T-helper 22 cell (primary cell): ENCODE measurements at places on chromosomes 6 and 20.

DNA sequence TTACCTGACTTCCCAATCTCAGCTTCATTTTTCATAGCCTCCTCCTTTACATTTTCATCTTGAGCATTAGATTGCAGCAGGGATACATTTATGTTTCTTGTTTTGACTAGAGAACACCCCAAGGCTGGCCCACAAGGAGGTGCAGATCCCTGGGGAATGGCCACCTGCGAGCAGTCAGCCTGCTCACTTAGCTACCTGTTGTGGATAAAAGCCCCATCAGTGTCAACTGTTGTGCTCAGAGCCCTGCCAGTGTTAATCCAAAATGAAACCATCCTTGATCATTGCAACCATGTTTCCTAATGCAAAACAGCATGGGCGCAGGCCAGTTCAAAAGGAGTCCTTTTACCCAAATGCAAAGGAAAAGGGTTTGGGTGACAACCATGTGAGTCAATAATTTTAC is 50.8 kb downstream of the CNR1 start:
- DNase-seq = no peak

DNA sequence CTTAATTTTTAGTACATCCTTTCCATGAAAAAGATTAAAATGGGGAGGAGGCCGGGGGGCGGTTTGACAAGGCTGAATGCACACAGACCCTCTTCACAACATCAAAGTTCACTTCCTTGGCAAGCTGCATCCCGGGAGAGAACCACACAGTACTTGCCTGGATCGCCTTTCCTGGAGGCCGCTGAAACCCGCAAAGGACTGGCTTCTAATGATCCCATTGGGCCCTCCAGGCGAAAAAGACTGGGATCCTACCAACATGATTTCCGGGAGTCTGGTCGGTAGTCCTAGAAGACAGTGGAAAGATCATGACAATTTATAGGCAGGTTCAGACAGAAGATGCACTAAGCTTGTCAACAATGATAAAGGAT is 60.2 kb downstream of the RIPOR2 start:
- no peak for DNase-seq

GRCh38 chr6:158697811-158698210 is 48.0 kb downstream of the SYTL3 start:
- no peak for DNase-seq

DNA sequence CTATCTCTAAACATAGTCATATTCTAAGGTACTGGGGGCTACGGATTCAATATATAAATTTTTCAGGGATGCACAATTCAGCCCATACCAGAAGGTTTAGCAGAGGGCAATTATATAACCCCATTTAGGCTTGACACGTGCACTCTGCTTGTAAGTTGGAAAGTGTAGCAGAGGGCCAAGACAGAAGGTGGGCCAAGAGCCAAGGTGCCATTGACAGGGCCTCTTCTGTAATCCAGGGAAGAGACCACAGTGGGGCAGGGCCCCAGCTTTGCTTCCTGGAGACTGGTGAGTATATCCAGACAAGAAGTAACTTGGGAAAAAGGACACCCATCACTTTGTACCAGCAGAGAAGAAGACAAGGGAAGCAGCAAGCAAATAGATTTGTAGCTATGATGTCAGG is 672.4 kb upstream of the MARCKS start:
- no peak for DNase-seq

- no peak for DNase-seq
Observed at GRCh38 chr6:1336246-1336843, 24.4 kb downstream of the FOXQ1 start.

- no peak for DNase-seq
Observed at GRCh38 chr20:14878676-14879019, 541.2 kb upstream of the FLRT3 start.

DNA sequence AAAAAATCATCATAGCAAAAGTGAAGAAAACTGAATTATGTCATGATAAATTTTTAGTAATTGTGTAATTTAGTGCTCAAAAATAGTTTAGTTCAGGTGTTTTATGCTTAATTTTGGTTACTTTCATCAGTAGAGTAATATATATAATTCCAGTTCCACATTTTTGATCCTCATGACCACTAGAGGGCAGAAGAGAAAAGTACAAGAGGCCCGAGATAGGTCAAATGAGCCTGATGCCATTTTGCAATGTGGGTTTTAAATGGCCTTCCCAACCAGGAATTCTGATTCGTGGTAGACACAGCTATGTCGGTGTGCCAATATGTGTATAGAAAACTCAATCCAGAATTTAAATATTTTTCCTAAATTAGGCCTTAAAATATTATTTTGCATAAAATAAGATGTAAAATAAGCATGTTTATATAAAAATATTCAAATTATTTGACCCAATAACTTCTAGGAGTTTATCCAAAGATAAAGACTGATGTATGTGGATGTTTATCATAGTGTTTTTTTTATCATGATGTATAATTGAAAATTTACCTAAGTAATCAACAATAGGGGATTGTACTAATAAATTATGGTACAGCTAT is 159.7 kb upstream of the RPS6KA2 start:
- DNase-seq = no peak

- no peak for DNase-seq
Observed at GRCh38 chr20:62949153-62949821, 3.2 kb upstream of the SLC17A9 start.

DNA sequence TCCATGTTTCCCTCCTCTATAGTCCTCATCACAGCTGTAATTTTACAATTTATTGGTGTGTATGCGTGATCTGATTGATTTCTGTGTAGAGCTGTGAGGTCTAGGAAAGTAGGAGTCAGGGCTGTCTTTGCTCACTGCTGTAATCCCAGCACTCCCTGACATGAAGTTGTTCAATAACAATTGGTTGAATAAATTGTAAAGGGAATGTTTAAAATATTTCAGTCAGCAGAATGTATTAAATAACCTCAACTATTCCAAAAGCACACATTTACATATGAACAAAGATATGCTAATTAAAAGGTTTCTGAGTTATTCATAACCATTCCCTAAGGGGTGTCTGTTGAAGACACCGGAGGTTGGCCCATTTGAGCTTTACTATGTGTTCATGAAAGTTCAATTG is 31.5 kb downstream of the NOX3 start:
- no peak for DNase-seq

DNA sequence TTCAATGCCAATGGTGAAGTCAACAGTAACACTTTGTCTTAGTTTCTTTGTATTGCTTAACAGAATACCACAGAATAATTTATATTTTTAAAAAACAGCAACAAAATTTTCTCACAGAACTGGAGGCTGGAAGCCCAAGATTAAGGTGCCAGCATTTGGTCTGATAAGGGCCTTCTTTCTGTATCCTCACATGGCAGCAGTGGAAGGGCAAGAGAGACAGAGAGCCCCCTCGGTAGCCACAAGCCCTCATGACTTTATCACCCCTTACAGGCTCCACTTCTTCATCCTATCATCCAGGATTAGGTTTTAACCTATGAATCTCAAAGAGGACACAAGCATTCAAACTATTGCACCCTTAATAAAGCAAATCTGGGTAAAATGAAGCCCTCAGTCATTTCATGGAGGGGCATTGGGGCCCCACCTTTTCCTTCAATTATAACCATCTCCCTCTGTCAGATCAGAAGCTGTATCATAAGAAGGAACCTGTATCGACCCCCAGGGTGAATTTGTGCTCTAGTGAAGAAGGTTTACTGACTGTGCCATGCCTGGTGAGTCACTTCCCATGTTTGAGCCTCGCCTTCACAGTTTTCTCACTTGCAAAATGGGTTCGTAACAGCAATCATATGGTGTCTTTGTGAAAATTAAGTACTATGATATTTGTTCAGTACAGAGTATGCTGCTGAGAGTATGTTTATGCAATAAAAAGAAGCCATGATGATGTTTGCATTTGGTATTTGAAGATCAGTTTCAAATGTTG is 178.2 kb downstream of the LRFN2 start:
- no peak for DNase-seq

DNA sequence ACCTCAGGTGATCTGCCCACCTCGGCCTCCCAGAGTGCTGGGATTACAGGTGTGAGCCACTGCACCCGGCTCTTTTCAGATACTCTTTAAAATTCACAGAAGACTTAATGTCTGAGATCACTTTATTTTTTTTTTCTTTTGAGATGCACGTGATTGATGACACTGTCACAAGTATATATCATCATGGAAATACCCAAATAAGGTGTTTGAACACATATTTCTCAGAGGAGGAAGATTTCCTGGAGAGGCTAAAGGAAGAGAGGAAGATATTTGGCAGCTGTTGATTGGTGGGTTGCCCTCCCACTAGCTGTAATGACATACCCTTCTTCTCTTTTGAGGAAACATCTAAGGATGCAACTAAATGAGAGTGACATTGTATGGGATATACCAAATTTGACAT is 225.9 kb upstream of the CITED2 start:
- no peak for DNase-seq

DNA sequence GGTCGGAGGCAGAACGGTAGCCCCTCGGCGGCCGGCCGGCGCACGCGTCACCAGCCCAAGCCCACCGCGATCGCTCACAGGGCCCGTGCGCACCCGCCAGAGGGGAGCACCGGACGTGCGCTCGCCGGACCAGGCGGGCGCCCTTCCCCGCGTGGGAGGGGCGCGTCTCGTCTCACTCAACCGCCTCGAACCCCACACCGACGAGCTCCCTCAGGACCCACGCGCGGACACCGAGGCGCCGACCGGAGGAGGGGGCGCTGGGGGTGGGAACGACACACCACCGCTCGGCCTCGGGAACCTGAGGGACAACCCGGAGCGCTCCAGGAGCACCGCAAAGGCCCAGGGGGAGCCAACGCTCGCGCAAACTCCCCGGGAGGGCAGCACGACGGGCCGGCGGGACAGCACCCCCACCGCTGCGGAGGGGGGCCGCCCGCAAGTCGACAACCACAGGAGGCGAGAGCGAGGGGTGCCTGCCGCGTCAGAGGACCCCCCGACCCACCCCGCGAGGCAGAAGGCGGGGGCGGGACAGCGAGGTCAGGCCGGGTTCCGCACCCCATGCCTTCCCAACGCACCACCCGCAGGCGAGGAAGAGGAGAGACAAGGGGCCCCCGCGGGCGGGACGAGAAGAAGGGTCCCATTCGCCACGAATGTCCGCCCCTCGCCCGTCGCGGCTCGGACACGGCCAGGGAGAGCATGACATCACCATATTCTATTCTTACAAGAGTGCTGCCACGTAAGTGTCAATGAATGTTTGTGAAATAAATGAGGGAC is 512.7 kb upstream of the ZNF337 start:
- no peak for DNase-seq

DNA sequence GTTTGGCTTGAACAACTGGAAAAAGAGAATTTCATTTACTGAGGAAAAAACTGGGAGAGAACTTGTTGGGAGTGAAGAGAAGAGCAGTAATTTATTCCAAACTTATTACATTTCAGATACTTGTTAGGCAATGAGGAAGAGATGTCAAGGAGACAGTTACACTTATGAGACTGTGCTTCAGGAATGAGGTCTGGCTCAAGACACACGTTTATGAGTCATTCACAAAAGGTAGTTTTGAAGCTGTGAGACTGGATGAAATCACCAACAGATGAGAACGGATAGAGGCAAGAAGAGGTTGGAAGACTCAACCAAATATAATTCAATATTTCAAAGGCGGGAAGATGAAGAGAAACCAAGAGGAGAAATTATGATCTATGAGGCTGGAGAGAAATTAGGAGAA is 70.6 kb upstream of the DEFB112 start:
- DNase-seq = no peak
